Caki2 (cell line): ENCODE measurements at places on chromosomes 1 and 21. TPM values are rescaled to one million over a fixed set of nuclear protein-coding genes. Genes with fewer than 3 reads are reported as not detected.

GRCh38 chr1:55285834-55286233 lies 70.7 kb upstream of the USP24 start:
- DNase-seq: no peak

GRCh38 chr1:61043010-61043820 lies 39.1 kb upstream of the NFIA start:
- no peak for DNase-seq

GRCh38 chr1:56806804-56807203 lies 12.4 kb downstream of the FYB2 start:
- DNase-seq: no peak

DNA sequence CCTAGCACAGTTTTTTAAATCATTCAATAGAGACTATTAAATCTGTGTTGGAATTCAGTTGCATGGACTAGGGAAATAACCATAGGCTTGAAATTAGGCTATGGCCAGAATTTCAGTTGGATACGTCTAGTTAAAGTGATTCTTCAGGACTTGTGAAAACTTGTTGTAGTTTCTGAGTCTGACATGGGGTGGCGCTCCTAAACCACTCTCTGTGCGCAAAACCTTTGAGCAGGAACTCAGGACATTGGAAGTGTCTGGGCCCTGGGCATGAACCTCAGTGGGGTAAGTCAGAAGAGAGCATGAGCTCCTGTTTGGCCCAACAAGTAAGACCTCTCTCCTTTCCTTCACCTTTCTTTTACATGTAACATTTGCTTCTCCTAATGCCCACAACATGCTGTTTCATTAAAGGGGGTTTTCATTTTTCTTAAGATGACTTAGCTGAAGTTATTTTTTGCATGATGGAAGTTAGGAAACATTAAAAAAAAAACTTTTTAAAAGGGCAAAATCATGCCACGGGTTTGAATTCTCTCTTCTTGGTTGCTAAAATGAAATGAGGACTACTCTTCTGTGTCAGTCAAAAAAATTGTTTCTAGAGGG lies 17.1 kb upstream of the CCDC190 start:
- peak; percentile 44 for DNase-seq

GRCh38 chr1:205763980-205764379 lies 11.3 kb downstream of the RAB29 start:
- DNase-seq: no peak

DNA sequence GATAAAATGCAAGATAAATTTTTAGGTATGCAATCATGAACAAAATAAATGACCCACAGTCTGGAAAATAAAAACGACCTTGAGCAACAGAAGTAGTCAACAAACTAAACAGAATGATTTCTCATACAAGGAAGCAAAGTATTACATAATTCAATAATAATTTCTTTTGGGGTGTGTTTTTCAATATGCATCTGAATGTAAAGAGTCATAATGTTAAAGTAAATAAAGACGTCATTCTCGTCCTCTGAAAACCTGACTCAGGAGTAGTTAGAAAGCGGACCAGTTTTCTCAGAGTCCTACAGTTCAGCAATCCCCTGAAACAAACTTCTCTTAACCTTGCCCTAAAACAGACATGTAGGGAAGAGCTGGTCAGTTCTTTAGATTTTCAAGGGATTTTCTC lies 18.6 kb downstream of the CDC42BPA start:
- DNase-seq: no peak

- DNase-seq: no peak
Observed at GRCh38 chr1:13784971-13785370, 85.0 kb downstream of the PRDM2 start.

DNA sequence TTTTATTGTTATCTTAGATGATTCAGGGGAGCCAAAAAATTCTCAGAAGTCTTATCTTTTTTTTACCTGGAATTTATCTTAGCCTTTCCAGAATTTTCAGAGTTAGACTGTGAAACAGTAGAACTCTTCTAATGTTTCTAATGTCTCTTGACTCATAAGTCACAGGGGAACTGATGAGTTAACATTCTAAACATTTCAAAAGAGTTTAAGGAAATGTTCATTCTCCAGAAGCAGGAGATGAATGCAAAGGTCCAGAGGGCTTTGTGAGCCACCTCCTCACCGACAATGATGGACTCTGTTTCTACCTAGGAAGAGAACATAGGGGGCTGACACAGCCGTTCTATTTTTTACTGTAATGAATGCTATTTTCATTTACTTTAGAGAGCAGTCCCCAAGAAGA lies 157.5 kb downstream of the BRINP2 start:
- DNase-seq: no peak

Gene HAO2
- not detected in 2 replicates for total RNA-seq

DNA sequence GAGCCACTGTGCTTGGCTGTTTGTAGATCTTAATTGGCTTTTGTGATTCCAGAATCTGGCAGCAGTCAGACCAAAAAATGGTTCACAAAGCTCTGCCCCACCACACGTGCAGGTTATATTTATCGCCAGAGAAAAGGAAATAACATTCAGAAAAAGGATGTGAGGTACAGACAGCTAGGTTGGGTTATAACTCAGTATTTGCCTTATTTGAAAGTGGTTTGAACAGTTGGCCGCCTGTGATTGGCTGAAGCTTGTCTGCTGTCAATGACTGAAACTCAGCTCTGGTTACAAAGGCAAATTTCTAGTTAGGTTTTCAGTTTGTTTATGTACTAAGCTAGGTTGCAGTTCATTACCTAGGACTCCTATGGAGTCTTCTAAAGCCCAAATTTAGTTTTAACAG lies 9.6 kb downstream of the SH3BGR start:
- no peak for DNase-seq

DNA sequence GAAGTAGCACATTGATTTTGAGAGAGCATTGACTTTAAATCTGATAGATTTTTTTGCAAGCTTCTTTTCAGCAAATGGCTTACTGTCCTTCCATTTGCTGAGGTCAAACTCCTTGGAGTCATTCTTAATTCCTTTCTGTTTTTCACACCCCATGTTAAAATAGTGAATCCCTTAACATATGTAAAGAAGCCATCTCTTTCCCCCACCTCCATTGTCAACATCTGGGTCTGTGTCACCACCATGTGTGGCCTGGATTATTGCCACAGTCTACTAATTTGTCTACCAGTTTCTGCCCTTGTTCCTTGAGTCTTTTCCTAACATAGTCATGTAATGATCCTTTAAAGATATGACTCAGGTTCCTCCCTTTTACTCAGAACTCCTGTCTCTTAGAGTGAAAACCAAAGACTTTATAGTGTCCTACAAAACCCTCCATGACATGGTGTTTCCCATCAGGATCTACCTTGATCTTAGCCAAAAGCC lies 104.7 kb downstream of the ST6GALNAC3 start:
- DNase-seq: no peak

DNA sequence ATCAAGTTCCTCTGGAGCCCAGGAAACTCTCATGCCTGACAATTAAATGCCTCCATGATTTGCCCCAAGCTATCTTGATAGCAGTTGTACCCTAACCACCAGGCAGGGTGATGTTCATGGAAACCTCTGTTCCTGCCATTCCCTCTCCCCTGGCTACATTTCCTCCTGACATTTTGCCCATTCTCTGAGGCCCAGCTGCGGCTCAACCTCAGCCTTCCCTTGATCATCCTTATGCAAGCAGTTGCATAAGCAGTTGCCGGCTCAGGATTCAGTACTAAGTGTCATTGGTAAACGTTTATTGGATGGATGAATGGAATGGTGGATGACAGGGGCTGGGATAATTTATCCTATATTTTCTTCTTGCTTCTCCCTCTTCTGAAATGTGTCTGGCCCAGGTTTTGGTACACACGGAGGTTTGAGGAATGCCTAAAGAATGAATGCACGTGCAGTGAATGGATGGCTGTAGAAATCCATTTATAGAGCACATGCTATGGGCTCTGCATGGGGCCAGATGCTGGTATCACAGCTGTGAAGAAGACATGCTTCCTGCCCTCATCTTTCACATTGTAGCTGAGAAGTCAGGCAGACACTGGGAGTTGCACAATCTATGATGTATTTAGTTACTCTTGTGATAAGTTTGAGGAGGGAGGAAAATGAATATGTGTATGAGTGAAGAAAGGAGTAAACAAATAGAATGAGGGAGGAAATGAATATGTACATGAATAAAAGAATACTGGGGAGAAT lies 261.8 kb downstream of the FOXD2 start:
- no peak for DNase-seq

Gene OR2L8
- not detected in 2 replicates for total RNA-seq

Gene KLHDC8A
- not detected in 2 replicates for total RNA-seq

GRCh38 chr1:7519861-7520395 lies 251.2 kb upstream of the VAMP3 start:
- no peak for DNase-seq

Gene SRGAP2B
- total RNA-seq: 15.0 and 24.0 TPM in 2 replicates

GRCh38 chr21:32138658-32139057 lies 140.2 kb downstream of the MIS18A start:
- no peak for DNase-seq

DNA sequence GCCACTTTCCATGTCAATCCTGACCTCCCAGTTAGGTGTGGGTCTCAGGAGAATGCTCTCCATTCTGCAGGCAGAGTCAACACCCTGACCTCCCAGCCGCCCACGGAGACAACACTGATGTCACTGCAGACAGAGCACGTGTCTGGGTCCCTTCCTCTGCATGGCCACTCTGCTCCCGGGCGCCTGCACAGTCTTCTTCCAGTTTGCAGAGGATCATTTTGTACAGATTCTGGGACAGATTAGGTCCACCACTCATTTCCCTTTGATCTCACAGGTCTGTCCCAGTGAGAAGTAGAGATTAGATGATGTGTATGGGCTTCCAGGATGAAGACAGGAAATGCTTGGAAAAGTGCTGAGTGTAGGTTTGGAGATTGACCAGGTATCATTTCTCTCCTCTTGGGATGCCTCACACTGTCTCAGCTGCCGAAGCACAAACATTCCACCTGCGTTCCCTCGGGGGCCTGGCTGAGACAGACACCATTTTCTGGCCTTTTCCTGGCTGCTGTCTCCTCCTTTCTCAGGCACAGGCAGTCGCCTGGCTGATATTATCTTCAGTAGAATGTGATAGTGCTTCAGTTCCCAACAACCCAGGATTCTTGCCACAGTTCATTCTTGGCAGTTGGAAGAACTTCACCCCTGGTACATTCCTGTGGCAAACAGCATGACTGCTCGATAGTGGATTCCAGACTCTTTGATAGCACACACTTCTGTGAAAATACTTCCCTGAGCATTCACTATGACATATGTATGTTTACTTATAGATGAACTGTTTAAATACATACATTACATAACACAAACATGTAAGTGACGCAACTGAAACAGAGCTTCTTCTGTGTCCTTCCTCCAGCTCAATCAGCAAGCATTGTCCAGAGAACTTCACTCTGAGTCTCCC lies 7.9 kb downstream of the MYBPHL start:
- DNase-seq: no peak

DNA sequence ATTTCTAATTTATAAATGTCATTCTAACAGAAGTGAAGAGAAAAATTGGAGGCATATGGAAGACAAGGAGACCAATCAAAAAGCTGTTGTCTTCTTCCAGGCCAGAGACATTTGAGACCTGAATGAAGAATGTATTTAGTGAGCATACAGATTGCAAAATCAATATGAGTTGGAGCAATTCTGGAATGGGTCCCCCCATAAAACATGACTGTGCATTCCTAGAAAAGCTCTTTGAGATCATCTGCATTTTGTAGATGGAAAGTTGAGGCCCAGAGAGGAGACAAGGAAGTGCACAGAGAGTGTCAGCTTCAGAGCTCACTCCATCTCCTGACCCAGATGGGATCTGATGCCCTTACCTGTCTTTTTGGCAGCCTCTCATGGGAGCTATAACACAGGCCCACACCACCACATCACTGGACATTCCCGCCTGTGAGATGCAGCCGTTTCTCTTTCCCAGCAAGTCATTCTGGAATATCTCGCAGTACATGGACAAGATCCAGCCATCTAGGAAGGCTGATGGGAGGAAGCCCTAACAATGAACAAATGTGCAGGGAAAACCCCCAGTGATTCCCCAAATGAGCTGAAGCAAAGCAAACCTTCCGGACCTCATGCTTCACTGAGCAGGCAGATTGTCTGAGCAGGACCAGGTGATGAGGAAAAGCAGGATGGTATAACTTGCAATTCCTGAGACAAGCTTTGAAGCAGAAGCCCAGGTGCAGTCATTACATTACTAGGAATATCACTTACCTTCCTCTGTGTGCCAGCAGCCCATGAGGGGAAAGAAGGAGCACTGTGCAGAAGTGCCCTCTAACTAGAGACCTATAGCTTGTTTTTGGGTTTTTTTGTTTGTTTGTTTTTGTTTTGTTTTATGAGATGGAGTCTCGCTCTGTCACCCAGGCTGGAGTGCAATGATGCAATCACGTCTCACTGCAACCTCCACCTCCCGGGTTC lies 445.6 kb downstream of the PLPP3 start:
- DNase-seq: peak; percentile 52

- no peak for DNase-seq
Observed at GRCh38 chr1:59232216-59232615, 64.7 kb upstream of the FGGY start.

Gene NEGR1
- total RNA-seq: 0.03 and 0.09 TPM in 2 replicates

DNA sequence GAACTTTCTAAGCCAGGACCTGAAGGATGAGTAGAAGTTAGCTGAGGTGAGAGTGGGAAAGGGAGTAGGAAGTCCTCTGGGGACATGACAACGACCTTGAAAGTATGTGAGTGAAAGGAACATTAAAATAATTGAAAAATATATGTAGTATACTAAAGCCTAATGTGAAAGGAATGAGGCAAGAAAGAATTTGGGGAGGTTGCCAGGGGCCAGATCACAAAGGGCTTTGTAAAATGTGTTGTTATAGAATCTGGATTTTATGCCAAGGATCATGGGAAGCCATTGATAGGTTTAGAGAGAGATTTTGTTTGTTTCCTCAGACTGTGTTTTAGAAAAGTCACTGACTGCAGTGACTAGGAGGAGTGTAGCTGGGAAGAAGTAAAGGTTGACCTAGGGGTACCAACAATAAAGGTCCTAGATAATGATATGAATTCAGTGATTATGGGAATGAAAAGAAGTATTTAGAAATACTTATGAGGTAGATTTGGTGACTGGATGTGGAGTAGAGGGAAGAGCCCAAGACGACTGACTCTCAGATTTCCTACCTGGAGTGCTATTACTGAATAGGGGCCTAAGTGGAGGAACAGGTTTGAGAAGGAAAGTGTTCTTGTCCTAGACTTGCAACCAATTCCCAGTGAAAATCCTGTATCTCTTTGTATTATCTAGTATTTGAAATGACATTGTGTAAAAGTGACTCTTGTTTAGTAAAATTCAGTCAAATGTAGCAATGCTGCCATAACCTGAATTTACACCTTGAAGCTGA lies 179.8 kb downstream of the PHTF1 start:
- no peak for DNase-seq

- no peak for DNase-seq
Observed at GRCh38 chr1:184272175-184272866, 114.5 kb upstream of the C1orf21 start.

GRCh38 chr1:18452550-18452949 lies 28.2 kb upstream of the KLHDC7A start:
- DNase-seq: peak; percentile 52
